ENCODE measurements at places on chromosomes 1 and 21. TPM values are rescaled to one million over a fixed set of nuclear protein-coding genes. Genes with fewer than 3 reads are reported as not detected.

Gene HES5
- polyA plus RNA-seq = not detected

Gene C1QC
- polyA plus RNA-seq = not detected

Gene TFB2M
- 13.7 TPM for polyA plus RNA-seq

Gene LPAR3
- 0.07 TPM for polyA plus RNA-seq

Gene C8A
- polyA plus RNA-seq = not detected

Gene AIM2
- not detected for polyA plus RNA-seq

Gene PTPN14
- polyA plus RNA-seq = 21.8 TPM

Gene CRYBG2
- not detected for polyA plus RNA-seq

Gene ATAD3B
- polyA plus RNA-seq = 38.7 TPM

GRCh38 chr1:31102501-31102950 lies 37.0 kb upstream of the PUM1 start:
- no peaks in the 10 kb centered on the region for H3K27me3 ChIP-seq
- no peaks in the 10 kb centered on the region for H3K36me3 ChIP-seq
- no peak overlapping the region for H3K4me3 ChIP-seq
- peaks cover 10% of the 10 kb centered on the region for H3K4me1 ChIP-seq
- DNase-seq = peak; percentile 69
- H3K27ac ChIP-seq = 0 out of 2 replicates have a peak overlapping the region, but pooled peaks have one; percentile 7

DNA sequence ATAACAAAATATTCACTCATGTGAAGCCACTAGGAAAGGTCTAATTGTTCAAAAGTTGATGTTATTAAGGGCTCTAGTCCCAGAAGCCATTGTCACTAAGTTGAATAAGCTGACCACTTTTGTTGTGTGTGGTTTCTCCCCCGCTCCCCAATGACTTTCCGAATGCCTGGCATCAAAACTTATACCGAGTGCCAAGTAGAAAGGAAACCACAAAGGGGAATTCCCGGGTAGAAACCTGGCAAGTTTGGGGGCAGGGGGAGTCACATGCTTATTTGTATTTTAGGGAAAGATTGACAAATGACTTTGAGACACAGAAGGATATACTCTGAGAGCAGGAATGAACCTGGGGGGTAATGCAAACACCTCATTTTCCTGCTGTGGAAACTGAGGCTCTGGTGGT lies 154.1 kb downstream of the TGFBR3 start:
- H3K4me1 ChIP-seq = peaks cover 18% of the 10 kb centered on the region
- peaks cover 16% of the 10 kb centered on the region for H3K36me3 ChIP-seq
- DNase-seq = peak; percentile 49

GRCh38 chr1:180916771-180917170 lies 4.1 kb downstream of the KIAA1614 start:
- no peak overlapping the region for H3K27ac ChIP-seq
- DNase-seq = no peak
- peaks cover 27% of the 10 kb centered on the region for H3K36me3 ChIP-seq
- no peak overlapping the region for H3K4me3 ChIP-seq
- H3K27me3 ChIP-seq = no peaks in the 10 kb centered on the region
- H3K4me1 ChIP-seq = peaks cover under 1% of the 10 kb centered on the region

- peaks cover 10% of the 10 kb centered on the region for H3K27me3 ChIP-seq
- peak; percentile 17 for DNase-seq
- peak overlapping the region; percentile 50 for H3K4me3 ChIP-seq
Measured at GRCh38 chr21:46667741-46668380, 32.4 kb downstream of the PRMT2 start.

- H3K4me1 ChIP-seq = peaks cover 2% of the 10 kb centered on the region
- H3K27ac ChIP-seq = no peak overlapping the region
- no peaks in the 10 kb centered on the region for H3K36me3 ChIP-seq
- DNase-seq = peak; percentile 12
- H3K27me3 ChIP-seq = peaks cover 35% of the 10 kb centered on the region
Measured at GRCh38 chr1:26094076-26094669, 17.5 kb upstream of the PDIK1L start.

GRCh38 chr1:167938080-167938636 lies 1.3 kb upstream of the MPC2 start:
- no peak overlapping the region for H3K27ac ChIP-seq
- peak overlapping the region; percentile 98 for H3K4me3 ChIP-seq
- no peak for DNase-seq
- H3K36me3 ChIP-seq = peaks cover 3% of the 10 kb centered on the region

DNA sequence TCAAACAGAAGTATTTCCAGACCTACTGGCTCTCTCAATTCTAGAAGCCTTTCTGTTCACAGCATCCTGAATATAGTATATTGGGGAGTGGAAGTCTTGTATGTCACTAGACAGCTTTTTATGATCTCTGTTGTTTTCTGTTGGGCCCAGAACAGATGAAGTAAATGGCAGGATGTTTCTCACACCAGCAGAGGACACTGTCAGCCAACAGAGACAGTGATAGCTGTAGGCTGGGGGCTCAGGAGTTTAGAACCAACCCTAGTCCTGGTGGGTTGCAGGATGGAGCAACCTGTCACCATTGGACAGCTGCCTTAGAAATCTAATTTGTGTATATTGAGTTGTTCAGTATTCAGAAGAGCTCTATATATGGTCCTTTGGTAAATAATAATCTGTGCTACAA lies 16.9 kb downstream of the AGO1 start:
- no peaks in the 10 kb centered on the region for H3K27me3 ChIP-seq
- H3K4me1 ChIP-seq = no peaks in the 10 kb centered on the region

DNA sequence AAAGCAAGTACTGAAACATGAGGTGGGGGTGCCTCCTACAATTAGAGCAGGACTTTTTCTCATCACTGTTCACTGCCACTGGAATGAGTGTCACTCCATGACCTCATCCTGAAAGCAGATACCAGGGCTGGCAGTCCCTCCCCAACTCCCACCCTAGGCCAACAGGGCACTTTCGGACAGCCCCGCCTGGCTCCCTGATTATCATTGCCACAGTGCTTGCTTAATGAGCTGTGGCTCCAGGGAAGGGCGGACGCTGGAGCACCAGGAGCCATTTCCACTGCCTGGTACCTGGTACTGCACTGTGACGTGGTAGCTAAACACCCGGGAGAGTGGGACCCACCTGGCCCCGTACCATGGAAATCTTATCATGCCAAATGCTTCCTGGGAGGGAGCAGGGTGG lies 22.3 kb downstream of the SLC9A1 start:
- peaks cover 3% of the 10 kb centered on the region for H3K4me1 ChIP-seq
- H3K36me3 ChIP-seq = no peaks in the 10 kb centered on the region
- no peaks in the 10 kb centered on the region for H3K27me3 ChIP-seq
- H3K4me3 ChIP-seq = no peak overlapping the region
- H3K27ac ChIP-seq = no peak overlapping the region
- DNase-seq = no peak

- DNase-seq = no peak
- H3K4me3 ChIP-seq = no peak overlapping the region
- no peaks in the 10 kb centered on the region for H3K4me1 ChIP-seq
- H3K27ac ChIP-seq = no peak overlapping the region
Measured at GRCh38 chr1:220575718-220576497, 48.0 kb downstream of the MARK1 start.

GRCh38 chr21:45029298-45029947 lies 45.0 kb upstream of the ADARB1 start:
- no peaks in the 10 kb centered on the region for H3K27me3 ChIP-seq
- H3K36me3 ChIP-seq = no peaks in the 10 kb centered on the region
- no peak for DNase-seq
- H3K4me3 ChIP-seq = no peak overlapping the region
- H3K27ac ChIP-seq = no peak overlapping the region
- peaks cover 15% of the 10 kb centered on the region for H3K4me1 ChIP-seq

DNA sequence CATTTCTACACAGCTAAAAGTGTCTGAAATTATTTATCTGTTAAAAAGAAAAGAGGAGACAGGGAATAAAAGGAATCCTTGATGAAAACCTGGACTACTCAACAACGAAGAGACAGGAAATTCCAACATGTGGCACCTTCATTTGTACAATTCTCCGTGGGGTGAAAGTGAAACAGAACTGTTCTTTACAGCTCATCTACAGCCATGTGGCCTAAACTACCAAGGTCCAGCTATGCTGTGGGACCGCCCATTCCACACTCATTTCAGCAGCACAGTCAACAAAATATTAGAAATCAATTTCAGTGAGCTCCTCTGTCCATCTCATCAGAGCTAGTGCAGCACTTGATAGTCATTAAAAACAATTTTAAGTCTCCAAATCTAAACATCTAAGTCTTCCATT lies 44.0 kb downstream of the UBR4 start:
- peaks cover 8% of the 10 kb centered on the region for H3K4me1 ChIP-seq
- no peak for DNase-seq
- peaks cover 61% of the 10 kb centered on the region for H3K36me3 ChIP-seq
- no peak overlapping the region for H3K27ac ChIP-seq
- no peak overlapping the region for H3K4me3 ChIP-seq

- peak overlapping the region; percentile 58 for H3K27ac ChIP-seq
- H3K4me3 ChIP-seq = peak overlapping the region; percentile 64
- H3K36me3 ChIP-seq = no peaks in the 10 kb centered on the region
- no peaks in the 10 kb centered on the region for H3K27me3 ChIP-seq
Measured at GRCh38 chr21:36155603-36156338, 853 bp upstream of the DOP1B start.

GRCh38 chr1:227793948-227794816 lies 21.3 kb upstream of the PRSS38 start:
- peak overlapping the region; percentile 82 for H3K27ac ChIP-seq
- peaks cover 17% of the 10 kb centered on the region for H3K4me1 ChIP-seq
- H3K4me3 ChIP-seq = no peak overlapping the region
- DNase-seq = peak; percentile 93

GRCh38 chr1:10177876-10178275 lies 32.5 kb upstream of the KIF1B start:
- H3K4me1 ChIP-seq = no peaks in the 10 kb centered on the region
- no peaks in the 10 kb centered on the region for H3K27me3 ChIP-seq
- no peak overlapping the region for H3K4me3 ChIP-seq
- peaks cover 32% of the 10 kb centered on the region for H3K36me3 ChIP-seq

DNA sequence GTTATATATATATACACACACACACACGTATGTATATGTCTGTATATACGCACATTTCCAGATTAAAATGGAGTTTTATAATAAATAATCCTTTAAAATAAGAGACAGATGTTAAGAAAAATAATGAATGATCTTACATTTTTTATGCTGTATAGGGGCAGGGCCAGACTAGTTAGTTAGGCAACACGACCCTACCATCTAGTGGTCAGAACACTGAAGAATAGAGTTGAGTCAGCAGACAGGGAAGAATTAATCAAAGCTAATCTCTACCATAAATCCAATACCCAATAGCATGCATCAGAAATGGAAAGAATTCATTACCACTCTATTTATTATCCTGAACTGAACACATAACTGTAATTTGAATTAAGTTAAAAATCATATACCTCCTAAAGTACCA lies 156.7 kb downstream of the BRINP3 start:
- H3K27ac ChIP-seq = no peak overlapping the region
- no peaks in the 10 kb centered on the region for H3K27me3 ChIP-seq
- DNase-seq = peak; percentile 63
- no peaks in the 10 kb centered on the region for H3K4me1 ChIP-seq
- H3K36me3 ChIP-seq = no peaks in the 10 kb centered on the region

GRCh38 chr1:224458996-224459395 lies 24.4 kb upstream of the WDR26 start:
- no peak for DNase-seq
- no peak overlapping the region for H3K27ac ChIP-seq
- H3K4me3 ChIP-seq = no peak overlapping the region
- no peaks in the 10 kb centered on the region for H3K27me3 ChIP-seq
- H3K36me3 ChIP-seq = no peaks in the 10 kb centered on the region

- no peak for DNase-seq
- H3K4me3 ChIP-seq = no peak overlapping the region
- no peak overlapping the region for H3K27ac ChIP-seq
- H3K36me3 ChIP-seq = no peaks in the 10 kb centered on the region
Measured at GRCh38 chr21:28458446-28458845, 534.2 kb downstream of the LTN1 start.

DNA sequence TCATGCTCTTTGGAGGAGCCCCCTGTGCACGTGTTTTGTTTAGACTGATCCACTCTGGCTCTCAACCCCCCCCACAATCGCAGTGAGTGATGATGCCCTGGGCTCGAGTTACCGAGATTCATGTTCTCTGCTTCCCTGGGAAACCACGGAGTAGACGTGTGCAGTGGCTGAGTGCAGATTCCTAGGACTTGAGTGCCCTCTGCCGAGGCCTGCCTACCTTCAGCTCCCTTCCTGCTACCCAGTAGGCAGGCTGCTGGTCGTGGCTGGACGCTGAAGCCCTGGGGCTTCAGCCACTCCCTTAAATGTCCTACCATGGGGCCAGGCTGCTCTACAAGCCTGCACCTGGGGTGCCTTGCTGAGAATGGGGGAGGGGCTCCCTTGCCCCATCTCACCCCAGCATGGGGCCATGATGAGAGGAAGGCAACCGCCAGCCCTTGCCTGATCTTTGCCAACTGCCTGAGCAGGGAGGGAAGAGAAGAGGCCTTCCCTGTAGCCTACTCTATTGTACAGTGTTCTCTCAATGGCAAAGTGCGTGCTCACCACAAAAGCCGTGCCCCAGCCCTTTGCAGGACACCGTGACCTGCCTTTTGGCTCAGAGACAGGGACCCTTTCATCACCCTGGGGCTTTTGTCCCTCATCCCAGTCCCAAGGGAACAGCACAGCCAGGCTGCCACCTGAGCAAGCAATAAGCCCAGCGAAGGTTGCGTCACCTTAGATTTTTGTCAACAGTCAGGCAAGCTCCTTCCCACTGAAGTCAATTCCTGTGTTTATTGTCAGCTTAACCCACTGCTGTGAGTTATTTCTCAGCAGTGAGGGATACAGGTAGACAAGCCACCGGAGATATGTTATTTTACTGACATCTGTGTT lies 4.1 kb upstream of the GRIK3 start:
- H3K27ac ChIP-seq = no peak overlapping the region
- H3K27me3 ChIP-seq = peaks cover 27% of the 10 kb centered on the region
- no peaks in the 10 kb centered on the region for H3K4me1 ChIP-seq
- H3K4me3 ChIP-seq = no peak overlapping the region
- no peak for DNase-seq

DNA sequence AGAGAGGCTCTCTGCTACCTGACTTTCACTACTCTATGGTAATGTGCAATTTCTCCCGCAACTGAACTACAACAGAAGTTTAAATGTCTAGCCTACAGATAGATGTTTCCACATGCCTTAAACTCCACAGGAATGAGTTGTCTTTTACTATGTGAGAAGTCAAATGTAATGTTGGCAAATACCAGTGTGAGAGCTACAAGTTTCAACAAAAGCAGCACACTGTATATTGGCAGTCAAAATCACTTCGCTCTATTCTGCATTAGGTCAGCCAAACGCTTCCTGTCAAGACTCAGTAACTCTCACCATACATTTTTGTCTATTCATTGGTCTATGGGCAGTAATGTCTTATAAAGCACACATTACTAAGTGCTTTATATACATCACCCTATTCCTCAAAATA lies 41.9 kb downstream of the LUZP1 start:
- no peaks in the 10 kb centered on the region for H3K36me3 ChIP-seq
- H3K4me3 ChIP-seq = no peak overlapping the region
- peaks cover 18% of the 10 kb centered on the region for H3K4me1 ChIP-seq
- H3K27me3 ChIP-seq = no peaks in the 10 kb centered on the region
- peak; percentile 87 for DNase-seq

GRCh38 chr1:180805316-180805715 lies 107.4 kb upstream of the KIAA1614 start:
- DNase-seq = no peak
- no peak overlapping the region for H3K4me3 ChIP-seq
- H3K4me1 ChIP-seq = no peaks in the 10 kb centered on the region
